ENCODE measurements at places on chromosomes 2 and 18. TPM values are rescaled to one million over a fixed set of nuclear protein-coding genes. Genes with fewer than 3 reads are reported as not detected.
A peak's percentile ranks its signal among the peaks of the same experiment; 100 is the strongest.

DNA sequence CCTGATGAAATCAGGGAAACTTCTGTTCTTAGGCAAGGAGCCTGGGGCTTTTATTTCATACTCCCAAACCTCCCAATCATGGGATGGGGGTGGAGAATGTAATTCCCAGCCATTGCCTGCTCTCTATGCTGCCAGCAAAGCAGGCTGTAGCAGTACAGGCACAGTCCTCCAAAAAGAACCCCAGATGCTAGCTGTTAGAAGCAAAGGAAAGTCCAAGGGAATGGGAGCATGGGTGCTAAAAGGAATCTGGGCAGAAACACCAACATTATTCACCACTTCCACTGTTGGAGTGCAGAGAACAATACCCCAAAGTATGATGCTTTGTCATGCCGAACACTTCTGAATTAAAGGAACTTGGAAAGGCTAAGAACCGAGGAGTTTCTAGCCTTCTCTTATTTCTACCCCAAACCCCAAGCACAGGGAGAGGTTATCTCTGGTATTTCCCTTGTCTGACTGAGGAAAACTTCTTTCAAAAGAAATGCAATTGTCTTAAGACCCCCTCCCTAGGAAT lies 24.7 kb downstream of the MDH1 start:
- no peak for DNase-seq

- peak; percentile 86 for DNase-seq
These were observed 1.1 kb upstream of the SULT6B1 start for GRCh38 chr2:37189452-37190153.

Gene EVX2
- not detected for total RNA-seq

GRCh38 chr18:63979409-63979920 lies 9.6 kb downstream of the SERPINB8 start:
- peak; percentile 57 for DNase-seq

GRCh38 chr2:137964066-137964858 lies at the start of gene HNMT:
Gene HNMT (plus strand): TSS chr2:137964473. CDS start chr2:137964492, 19 bp downstream.
- peak; percentile 66 for DNase-seq

DNA sequence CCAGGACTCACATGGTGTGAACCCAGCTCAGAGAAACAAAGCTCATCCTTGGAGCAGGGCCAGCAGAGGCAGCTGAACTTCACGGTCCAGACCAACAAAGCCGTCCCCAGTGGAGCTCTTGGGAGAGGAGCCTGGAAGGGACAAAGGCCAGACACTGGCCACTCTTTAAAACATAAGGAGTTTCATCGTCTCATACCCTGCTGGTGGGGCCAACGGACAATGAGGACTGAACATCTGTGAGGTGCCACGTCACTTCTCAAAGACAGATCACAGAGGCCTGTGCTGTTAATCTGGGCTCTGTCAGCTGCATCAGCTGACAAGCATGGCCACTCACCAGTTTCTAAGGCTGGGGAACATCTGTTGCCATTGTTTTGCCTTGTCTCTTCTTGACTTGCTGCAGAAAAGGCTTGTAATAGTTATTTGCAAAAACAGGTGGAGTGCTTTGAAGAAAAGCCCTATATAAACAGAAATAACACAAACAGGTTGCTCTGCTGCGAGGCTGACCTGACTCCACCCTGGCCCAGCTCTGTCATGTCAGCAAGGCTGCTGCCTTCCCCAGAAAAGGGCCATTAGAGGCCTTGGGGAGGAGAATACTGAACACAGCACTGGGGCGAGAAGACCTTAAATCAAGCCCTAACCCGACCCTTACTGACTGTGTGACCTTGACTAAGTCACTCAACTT lies 68.1 kb upstream of the DAPL1 start:
- DNase-seq = no peak

Gene RESP18
- total RNA-seq = not detected

Gene TUBB6
- 522 TPM for total RNA-seq

Gene DTNA
- 1.6 TPM for total RNA-seq

DNA sequence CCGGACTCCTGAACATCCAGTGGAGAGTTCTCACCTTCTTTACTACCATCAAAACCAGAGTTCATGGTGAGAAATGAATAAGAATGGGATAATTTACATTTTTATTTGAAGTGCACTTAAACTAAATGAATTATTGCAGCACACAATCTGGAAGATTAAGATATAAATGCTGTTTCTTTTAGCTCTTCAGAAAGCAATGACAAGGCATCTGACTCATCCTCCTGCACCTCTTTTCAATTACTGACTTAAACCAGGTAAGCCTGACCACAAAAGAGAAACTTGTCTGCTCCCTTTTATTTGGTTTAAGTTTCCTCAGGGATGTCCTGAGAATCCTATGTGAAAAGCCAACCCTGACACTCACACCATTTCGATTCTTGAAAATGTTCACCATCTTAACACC lies 720 bp upstream of the DSC2 start:
- DNase-seq = no peak
